ENCODE measurements at places on chromosomes 4 and X.

DNA sequence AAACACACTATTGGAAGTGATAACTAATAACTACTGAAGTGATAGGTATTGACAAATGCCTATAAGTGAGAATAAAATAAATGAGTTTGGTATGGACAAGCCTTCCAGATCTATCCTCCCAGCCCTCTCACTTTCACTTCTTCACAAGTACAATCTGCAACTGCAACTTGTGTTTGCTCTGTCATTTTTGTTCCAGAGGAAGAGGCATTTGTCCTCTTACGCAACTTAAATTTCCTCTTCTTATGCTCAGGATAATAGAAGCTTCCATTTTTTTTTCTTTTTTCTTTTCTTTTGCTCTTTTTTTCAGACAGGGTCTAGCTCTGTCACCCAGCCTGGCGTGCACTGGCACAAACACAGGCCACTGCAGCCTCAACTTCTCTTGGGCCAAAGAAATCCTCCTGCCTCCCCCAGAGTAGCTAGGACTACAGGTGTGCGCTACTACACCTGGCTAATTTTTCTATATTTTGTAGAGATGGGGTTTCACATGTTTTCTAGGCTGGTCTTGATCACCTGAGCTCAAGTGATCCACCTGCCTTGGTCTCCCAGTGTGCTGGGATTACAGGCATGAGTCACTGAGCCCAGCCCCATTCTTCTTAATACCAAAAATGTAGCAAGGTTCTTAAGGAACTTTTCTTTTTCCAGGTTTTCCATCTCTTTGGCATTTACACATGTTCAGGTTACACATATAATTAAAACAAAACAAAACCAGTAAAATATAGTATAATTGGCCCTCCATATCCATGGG lies 73.1 kb downstream of the PDGFC start:
- DNase-seq: no peak

DNA sequence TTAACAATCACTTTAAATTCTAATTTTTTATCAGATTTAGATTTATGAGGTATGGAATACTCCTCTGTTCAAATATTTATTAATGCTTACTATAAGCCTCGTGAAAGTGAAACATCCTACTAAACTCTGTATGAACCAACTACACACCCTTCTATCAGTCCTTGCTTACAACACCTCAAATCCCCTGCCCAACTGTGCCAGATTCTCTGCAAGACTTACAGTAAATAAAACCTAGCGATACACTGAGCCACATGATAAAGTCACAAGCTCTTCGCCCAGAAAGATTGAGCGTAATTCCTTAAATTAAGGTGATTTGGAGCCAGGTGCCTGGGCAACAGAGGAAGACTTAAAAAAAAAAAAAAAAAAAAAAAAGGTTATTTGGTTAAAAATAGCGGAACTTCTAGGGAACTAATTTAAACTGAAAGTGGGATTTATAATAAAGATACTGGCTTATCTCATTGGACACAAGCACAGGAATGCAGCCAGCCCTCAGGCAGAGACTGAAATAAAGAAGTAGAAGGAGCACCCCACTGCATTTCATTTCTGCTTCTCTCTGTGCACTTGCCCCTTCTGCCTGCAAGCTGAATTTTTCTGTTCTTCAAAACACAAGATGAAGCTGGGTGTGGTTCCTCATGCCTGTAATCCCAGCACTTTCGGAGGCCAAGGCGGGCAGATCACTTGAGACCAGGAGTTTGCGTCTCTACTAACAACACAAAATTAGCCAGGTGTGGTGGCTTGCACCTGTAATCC lies 17.5 kb upstream of the C4orf36 start:
- no peak for DNase-seq

GRCh38 chr4:151960449-151961230 lies 199.8 kb upstream of the GATB start:
- no peak for DNase-seq

DNA sequence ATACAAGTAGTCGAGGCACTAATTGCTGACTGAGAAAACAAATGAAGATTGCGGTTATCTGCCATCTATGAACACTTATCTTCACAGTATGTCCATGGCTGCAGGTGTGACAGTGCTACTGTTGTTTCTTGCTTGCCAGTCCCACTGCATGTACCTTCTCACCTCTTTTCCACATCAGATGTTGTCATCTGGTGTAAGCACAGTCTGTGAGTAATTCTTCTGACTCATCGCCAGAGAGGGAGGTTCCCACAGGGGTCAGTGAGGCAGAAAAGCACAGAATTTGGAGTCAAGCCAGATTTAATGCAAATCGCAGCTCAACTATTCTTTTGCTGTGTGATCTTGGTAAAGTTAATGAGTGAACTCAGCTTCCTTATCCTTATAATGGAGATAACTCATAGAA lies 144.4 kb downstream of the GLRA2 start:
- peak; percentile 3 for DNase-seq

DNA sequence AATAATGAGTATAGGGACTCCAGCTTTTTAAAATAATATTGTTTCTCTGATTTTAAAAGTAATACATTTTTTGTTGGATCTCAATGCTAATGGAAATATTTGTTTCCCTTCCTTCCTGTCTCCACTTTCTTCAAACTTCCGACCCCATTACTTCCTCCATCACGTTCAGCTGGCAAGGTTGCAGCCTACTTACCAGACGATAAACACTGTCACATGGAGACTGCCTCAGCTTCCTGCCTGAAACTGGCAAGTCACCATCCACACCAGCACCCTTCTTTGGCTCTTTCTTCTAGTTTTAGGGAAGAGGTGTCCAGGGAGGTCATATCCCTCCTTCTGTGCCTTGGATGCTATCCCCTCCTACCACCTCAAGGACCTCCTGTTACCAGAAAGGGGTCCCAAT lies 3.4 kb upstream of the INTU start:
- no peak for DNase-seq

- no peak for DNase-seq
Measured at GRCh38 chr4:4427886-4428285, 41.0 kb downstream of the NSG1 start.

DNA sequence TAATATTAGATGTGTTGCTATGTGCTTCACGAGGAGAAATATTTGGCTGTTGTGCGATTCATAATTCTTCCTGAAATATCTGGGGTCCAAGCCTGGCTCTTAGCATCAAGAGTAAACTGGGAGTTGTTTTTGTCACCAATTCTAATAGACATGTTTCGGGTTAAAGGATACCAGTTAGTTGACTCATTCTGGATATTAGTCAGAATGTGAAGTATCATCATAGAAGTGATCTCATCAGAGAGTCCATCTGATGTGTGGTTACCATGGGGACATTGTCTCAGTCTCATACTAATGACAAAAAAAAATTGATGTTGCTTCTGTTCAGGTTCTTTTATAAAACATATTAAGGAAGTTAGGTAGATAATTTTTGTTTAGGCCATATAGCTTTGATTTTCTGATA lies 57.2 kb upstream of the MTMR1 start:
- DNase-seq: no peak

DNA sequence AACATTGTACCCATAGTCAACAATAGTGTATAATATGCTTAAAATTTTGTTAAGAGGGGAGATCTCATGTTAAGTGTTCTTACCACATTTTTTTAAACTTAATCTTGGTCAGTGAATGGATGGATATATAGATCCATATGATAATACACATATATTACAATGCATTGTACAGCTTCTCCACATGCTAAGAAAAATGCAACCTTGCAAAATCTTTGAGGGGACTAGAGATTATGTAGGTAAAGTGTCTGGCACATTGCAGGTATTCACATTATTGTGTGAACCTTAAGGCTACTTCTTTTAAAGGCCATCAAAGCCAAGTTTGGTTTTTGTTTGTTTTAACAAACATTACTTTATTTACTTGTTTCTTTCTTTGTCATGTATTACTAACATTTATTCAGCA lies 10.4 kb upstream of the GPC3 start:
- no peak for DNase-seq

- DNase-seq: no peak
Measured at GRCh38 chr4:185915817-185916216, 103.8 kb upstream of the SORBS2 start.

DNA sequence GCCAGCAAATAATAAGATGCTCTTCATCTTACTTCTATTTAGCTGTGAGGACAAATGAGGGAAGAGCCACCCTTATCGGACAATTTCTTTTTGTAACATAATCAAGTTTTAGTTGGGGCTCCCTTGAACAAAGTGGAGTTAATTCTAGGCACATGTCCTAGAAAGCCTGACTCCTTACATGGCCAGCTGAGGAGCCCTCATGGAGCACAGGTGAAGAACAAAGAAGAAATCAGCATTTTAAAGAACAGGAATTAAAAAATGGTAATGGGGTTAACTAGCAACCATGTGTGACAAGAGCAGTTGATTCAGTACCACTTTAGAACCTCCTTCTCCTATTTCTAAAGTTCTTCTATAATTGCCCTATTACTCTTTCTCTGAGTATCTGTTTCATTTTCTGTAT lies 15.9 kb downstream of the GPR82 start:
- DNase-seq: no peak

DNA sequence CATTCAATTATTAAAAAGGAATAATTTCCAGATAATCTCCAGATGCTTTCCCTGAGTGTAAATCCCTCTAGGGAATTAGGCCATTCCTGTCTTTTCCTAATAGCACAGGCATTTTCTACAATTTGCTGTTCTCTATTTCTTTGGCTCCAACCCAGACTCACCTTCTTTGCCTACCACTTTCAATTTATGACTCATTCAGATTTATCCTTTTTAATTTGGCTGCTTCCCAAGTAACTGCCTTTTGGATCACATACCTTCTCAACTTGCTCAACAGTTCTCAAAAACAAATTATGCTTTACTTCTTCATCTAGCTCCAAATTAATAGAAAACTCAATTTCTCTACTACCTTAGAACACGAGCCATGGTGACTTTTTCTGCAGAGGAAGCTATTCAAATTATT lies 1166.3 kb upstream of the PCDH7 start:
- no peak for DNase-seq

DNA sequence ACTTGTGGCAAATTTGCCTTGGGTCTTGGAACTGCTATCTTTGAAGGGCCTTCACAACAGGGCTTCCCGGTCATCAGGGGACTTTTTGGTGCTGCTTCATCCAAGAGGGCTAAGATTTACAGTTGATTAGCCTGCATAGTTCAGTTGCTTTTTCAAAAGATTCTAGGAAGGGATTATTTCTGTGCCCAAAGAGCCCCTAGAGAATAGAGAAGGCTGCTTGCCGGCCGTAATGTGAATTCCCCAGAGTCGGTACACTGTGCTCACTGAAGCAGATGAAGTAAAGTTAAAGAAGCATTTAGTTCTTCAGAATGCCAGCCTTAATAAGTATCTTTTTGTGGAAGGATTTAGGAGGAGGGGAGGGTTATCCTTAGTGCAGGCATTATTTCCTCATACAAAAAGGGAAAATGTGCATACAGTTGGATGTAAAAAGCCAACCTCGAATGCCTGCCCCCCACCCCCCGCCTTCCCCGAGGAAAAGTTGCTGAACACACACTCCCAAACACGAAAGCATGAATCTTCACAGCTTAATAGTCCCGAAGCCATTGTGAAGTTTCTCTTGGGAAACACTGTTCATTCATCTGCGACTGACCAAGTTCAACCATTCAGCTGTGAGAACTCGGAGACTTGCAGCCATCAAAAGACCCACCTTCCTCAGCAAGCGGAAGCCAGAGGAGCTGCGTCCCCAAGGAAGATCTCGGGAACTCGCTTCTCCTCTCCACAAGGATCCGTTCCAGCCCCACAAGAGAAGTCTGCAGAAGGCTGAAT lies 47.6 kb downstream of the ANOS1 start:
- DNase-seq: no peak

DNA sequence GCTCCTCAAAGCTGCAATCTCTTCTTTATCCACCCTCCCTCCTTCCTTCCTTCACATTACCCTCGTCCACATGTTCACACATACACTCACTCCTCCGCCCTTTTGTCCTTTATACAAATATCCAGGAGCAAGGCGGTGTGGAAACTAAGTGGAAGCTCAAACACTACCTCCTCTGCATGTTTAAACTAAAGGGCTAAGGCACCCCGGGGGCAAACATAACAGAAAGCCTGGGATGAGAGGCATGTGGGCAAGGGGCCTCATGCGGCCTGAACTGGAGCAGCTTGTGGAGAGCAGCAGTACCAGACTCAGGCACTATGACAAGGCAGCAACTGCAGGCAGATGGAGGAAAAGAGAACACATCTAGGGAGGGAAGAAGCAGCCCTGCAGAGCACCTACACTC lies 9.5 kb downstream of the MAB21L2 start:
- DNase-seq: no peak

- peak; percentile 30 for DNase-seq
Measured at GRCh38 chr4:128288689-128289106, 1.1 kb upstream of the PGRMC2 start.

All from RPMI8226 (cell line).